ENCODE measurements at places on chromosomes 4 and X.

DNA sequence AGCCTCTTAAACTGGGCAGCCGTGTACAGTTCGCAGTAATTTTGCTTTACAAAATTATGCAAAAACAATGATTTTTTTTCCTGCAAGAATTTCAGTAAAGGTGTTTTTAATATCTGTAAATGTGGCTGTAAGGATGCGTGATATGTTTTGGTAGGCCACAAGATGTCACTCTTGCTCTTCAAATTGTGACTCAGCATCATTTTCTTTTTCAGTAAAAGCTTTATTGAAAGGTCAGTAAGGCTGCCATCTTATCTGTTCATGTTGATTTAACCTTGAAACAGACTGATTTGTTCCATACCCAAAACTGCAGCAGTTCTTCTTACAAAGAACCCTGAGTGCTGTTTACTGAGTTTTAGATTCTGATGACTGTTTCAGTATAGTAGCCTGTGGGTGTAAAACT is 39.9 kb downstream of the TXLNG start:
- DNase-seq, result peak; percentile 47

DNA sequence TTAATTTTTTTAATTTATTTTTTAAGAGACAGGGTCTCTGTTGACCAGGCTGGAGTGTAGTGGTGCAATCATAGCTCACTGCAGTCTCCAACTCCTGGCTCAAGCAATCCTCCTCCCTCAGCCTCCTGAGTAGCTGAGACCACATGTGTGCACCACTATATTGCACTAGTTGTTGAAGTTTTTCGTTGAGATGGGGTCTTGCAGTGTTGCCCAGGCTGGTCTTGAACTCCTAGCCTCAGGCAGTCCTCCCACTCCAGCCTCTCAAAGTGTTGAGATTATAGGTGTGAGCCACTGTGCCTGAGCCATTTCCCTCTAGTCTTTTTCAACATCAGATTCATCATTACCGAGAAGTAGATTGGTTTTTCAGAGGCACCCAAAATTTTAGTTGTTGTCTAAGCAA is 165.7 kb downstream of the DCLK2 start:
- no peak for DNase-seq

DNA sequence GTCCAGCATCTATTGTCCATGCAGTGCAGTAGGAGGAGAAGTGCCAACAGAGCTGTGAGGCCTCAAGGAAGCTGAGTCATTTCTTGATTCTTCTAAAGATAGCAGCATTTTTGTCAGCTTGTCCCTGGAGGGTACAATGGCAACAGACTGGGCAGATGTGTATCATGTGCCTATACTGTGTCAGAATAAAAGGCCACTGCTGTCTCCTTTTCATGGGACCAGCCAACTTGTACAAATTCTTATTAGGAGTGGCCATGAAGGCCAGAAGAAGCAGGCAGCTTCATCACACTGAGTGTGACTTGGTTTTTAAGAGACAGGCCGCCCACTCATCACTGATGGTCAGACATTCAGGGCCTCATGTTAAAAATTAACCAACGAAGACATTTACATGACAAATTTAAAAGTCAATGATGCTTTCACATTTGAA is 185.0 kb upstream of the FAM241A start:
- DNase-seq, result no peak

- DNase-seq, result no peak
These were observed 15.7 kb downstream of the AASDH start for GRCh38 chr4:56371426-56372220.

- no peak for DNase-seq
These were observed 116.1 kb downstream of the GPC3 start for GRCh38 chrX:133869270-133869669.

GRCh38 chr4:121535351-121535750 is 154.5 kb upstream of the QRFPR start:
- no peak for DNase-seq

GRCh38 chrX:47595716-47596251 is 13.5 kb downstream of the TIMP1 start:
- DNase-seq, result peak; percentile 10

DNA sequence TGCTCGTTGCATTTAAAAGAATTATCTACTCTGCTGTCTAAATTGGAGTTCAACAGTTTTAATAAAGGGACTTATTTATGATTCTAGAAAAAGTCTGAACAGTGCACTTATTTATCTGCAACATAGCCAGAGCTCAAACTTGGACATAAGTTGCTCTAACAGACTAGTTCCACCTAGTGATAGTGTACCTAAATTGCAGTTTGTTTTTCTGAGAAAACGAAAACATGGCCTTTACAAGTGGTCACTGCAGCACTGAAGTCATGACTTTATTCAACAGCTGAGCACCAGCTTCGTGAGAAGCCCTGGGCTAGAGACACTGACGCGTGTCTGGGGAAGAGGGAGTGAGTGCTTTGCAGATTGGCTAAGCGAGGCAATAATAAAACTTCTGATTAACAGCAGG is 77.3 kb upstream of the IGSF1 start:
- DNase-seq, result no peak

- no peak for DNase-seq
These were observed 49.5 kb upstream of the SLC25A4 start for GRCh38 chr4:185093603-185094002.

- no peak for DNase-seq
These were observed 6.4 kb upstream of the HAUS7 start for GRCh38 chrX:153476666-153477363.

DNA sequence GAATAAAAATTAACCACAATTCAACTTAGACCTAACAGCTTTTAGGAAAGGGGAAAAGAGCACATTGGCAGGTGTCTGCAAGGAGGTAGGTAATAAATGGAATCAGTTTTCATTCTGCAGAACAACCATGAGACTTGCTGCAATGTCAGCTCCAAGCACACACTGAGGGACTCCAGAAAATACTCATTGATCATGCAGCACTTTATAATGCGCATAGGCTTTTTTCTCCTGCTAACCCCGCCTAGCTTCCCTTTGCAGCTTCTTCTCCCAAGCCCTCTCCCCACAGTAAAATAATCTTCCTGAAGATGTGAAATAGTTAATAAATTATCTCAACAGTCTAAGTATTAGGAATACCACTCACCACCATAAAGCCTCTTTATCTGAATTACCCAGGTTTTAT is 36.9 kb downstream of the ANKRD17 start:
- peak; percentile 5 for DNase-seq

DNA sequence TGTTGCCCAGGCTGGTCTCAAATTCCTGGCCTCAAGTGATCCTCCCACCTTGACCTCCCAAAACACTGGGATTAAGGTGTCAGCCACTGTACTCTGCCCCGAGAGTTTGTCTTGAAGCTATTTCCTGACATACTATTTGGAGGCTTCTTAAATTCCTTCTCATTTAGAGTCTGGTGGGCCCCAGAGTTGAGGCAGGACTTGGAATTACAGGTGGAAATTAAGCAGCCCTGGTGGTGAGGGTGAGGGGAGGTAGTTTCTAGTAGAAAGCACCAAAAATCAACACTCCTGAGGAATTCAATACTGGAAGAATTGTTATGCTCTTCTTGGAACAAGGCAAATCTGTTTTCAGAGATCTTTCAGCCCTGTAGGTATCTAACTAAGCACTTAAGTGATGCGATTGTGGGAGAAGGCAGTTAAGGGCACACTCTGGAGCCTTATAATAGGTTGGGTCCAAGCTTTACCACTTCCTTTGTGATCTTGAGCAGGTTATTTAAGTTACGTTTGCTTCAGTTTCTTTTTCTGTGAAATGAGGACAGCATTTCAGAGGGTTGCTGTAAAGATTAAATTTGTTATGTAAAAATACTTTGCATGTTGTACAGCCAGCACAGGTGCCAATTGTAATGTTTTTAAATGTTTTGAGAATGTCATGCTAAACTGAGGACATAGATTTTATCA is 200.7 kb downstream of the SOWAHB start:
- DNase-seq, result no peak

DNA sequence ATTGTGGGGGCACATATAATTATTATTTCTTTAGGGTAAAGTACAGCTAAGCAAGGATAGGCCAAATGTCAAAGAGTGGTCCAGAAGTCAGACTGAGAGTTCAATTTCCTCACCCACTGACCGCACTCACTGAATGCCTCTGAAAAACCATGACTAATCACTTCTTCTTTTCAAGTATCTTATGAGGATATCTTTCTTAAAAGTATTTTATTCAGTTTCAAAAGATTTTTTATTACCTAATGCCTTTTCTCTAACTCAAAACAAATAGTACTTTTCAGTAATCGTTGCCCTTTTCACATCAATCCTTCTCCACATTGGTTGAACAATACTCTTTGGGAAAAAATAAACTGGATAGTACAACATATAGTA is 61.7 kb upstream of the CAMK2D start:
- DNase-seq, result no peak

DNA sequence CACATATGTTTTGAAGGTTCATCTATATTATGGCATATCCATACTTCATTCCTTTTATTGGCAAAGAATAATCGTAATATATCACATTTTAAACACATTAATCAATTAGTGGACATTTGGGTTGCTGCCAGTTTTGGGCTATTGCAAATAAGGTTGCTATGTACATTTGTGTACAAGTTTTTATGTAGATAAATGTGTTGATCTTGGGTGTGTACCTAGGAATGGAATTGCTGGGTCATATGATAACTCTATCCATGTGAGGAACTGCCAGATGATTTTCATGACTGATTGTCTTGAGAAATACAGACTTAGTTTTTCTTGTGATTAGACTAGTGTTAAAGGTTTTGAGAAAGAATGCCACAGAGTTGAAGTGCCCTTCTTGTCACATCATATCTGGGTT is 99.2 kb upstream of the RAB40AL start:
- DNase-seq, result no peak

- DNase-seq, result no peak
These were observed 95.7 kb downstream of the PWWP3B start for GRCh38 chrX:106263817-106264216.

- no peak for DNase-seq
These were observed 226.3 kb upstream of the ANKRD50 start for GRCh38 chr4:124938836-124939235.

GRCh38 chrX:960821-961220 is 251.6 kb downstream of the CRLF2 start:
- DNase-seq, result no peak

DNA sequence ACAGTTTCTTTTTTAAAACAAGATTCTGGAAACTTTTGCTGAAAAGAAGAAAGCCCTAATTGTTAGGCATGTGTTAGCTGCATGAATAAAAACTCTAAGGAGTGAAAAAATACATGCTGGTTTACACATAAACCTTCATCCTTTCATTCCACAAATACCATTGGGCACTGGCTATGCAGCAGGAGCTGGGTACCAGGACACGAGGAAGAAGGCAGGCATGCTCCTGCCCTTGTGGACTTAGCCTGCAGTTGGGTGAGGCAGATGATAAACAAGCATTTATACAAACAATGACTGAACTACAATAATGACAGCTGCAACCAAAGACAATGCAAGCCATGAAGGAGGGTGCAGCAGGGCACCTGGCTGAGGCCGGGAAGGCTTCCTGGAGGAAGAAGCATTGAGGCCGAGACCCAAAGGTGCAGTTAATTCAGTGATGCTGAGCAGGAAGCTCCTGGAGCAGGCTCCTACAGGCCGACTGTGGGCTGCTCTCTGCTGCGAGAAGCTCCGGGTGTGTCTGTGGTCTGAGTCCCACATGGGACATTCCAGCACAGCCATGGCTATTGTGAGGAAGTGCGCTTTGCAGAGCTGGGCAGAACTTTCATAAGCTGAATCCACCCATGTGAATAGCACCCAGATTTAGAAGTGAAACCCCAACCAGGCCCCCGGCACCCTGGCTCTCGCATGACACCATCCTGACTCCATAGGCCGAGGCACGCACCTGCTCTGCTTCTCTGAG is 44.0 kb upstream of the MXD4 start:
- DNase-seq, result no peak

GRCh38 chr4:80731436-80731835 is 299.1 kb upstream of the BMP3 start:
- DNase-seq, result no peak

DNA sequence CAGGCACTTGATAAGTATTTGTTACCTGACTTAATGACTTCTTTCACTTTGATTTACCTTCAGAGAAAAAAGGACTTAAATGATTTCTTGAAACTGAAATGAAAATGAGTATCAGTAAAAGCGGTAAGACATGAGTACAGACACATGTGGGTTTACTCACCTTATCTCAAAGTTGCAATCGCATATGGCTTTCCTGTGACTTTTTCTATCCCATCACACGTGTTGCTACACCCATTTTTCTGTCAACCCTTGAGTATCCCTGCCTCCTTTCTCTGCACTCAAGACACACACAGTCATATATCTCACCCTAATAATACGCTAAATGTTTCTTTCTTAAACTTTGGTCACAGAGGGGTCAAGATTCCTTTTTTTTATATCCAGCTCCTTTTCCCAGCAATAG is 11.0 kb upstream of the ARHGEF38 start:
- no peak for DNase-seq

GRCh38 chr4:37715889-37716402 is 29.8 kb upstream of the RELL1 start:
- no peak for DNase-seq

DNA sequence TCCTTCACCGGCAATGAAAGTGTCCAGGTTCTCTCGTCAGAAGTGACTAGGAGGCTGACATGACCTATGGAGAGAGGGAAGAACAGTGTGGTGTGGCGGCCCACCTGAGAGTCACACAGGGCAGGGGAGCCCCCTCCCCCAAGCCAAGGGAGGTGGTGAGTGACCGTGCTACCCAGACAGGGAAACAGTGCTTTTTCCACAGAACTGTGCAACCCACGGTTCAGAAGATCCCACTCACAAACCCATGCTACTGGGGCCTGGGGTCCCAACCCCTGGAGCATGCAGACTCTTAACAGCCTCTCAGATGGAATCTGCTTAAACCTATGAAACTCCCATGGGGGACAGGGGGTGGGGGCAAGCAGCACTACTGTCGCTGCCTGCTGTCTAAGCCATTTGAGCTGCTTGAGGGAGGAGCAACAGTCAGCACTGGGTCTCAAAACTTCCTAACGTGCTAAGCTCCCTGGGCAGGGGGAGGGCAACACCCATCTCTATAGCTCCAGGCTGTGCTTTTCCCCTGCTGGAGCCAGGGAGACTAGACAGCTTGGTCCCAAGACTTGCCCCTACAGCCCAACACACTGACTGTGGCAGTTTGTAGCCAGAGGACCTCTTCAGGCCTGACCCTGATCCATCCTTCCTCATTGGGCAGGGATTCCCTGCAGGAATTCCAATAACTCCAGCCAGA is 850.4 kb upstream of the AADAT start:
- no peak for DNase-seq

Data from CD4-positive, alpha-beta T cell treated with Interleukin-4 for 1 hour (primary cell).